ENCODE measurements at places on chromosomes 2 and 18.

GRCh38 chr2:192042126-192042525 lies 152.6 kb downstream of the TMEFF2 start:
- no peak for DNase-seq
- H3K4me1 ChIP-seq, result no peaks in the 10 kb centered on the region
- no peak overlapping the region for H3K27ac ChIP-seq
- no peak overlapping the region for H3K4me3 ChIP-seq
- no peaks in the 10 kb centered on the region for H3K27me3 ChIP-seq
- H3K36me3 ChIP-seq, result no peaks in the 10 kb centered on the region

DNA sequence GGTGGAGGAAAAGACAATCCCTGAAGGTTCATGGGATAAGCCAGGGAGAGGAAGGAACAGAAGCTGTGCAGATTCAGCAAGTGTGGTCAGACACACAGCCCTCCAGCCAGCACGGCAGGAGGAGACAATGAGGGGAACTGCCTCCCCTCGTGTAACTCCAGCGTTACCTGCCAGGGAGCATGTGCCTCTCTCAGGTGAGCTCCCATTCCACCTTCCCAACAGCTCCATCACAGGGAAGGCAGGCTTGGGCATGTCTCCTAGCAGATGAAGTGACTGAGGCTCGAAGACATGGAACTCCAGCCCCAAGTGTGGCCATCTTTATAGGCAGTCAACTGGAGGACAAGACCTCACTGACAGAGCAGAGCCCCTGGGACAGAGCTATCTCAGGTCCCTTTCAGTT lies 47.4 kb downstream of the ZBTB7C start:
- H3K27me3 ChIP-seq, result no peaks in the 10 kb centered on the region
- no peak overlapping the region for H3K27ac ChIP-seq
- no peaks in the 10 kb centered on the region for H3K4me1 ChIP-seq
- no peak overlapping the region for H3K4me3 ChIP-seq
- DNase-seq, result no peak

GRCh38 chr2:85390941-85391669 lies 19.1 kb downstream of the CAPG start:
- H3K4me3 ChIP-seq, result no peak overlapping the region

DNA sequence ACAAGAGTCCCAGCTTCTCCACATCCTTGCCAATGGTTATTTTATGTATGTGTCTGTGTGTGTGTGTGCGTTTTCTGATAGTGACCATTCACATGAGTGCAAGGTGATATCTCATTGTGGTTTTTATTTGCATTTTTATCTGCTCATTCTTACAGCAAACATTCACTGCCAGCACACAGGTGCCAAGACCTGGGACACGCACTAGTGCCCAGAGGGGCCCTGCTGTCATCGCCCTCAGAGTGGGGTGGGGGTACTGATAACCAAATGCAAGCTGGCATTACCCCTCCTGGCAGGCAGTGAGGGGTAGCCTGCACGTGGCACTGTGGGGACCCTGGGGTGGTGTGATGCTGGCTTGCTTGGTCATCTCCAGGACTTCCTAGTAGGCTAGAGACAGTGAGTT lies 285.4 kb downstream of the LPIN1 start:
- no peak for DNase-seq
- no peak overlapping the region for H3K27ac ChIP-seq
- no peaks in the 10 kb centered on the region for H3K4me1 ChIP-seq
- no peaks in the 10 kb centered on the region for H3K27me3 ChIP-seq
- no peaks in the 10 kb centered on the region for H3K36me3 ChIP-seq
- no peak overlapping the region for H3K4me3 ChIP-seq

Measured in Caco-2 (cell line).